ENCODE measurements at places on chromosomes 1 and 21.

GRCh38 chr1:3020263-3020909 lies 881 bp upstream of the ACTRT2 start:
- DNase-seq = no peak

DNA sequence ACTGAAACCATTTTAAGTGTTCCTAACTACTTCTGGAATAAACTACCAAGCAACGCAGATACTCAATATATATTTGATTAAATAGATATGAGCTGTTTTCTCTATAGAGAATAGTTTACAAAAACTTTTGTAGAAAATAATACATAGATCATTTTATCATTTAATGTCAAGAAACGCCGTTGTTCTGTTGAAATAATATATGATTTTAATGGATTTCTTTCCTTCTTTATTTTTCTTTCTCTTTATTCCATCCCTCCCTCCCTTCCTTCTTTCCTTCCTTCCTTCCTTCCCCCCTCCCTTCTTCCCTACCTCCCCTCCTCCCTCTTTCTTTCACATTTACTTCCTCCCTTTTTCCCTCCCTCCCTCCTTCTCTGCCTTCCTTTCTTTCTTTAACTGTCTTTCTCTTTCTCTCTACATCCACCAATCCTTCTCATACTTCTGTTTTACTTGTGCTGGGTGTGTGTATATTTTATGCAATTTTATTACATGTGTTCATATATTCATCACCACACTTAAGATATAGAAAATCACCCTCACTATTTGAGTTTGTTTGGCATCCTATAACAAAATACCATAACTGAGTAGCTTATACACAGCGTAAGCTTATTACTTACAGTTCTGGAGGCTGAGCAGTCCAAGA lies 230.9 kb upstream of the BRINP3 start:
- DNase-seq = no peak

DNA sequence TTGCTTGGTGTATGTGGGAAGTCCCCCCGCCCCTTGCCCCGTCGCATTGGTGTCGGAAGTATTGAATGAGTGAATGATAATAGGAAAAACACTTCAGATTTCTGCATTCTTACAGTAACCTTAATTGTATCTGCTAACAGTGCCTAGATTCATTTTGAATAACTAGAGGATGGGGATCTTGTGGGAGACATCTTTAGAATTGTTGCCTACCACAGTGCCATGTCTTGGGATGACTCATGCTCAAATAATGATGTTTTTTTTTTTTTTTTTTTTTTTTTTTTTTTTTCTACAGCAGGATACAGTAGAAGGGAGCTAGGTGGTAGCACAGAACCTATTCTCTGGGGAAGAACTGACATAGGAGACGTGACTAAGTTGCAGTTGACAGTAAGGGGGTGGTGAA lies 237.9 kb downstream of the USP25 start:
- no peak for DNase-seq

DNA sequence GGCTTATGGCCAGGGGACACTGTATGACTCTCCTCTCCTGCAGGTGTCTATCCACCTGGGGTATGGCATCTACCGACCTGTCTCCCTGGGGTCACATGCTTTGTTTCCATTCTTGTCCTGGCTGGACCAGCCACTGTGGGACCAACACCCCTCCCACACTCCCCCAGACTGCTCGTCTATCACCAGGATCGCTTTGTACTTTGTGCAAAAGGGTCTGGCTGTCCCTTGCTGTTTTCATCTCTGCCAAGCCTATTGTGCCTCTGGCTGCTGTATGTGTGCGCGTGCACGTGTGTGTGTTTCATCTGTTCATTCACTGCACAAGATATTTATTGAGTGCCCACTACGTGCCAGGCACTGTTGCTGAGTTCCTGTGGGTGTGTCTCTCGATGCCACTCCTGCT lies 25.5 kb downstream of the ETNK2 start:
- no peak for DNase-seq

- no peak for DNase-seq
These were observed 18.3 kb upstream of the NGF start for GRCh38 chr1:115356356-115356755.

DNA sequence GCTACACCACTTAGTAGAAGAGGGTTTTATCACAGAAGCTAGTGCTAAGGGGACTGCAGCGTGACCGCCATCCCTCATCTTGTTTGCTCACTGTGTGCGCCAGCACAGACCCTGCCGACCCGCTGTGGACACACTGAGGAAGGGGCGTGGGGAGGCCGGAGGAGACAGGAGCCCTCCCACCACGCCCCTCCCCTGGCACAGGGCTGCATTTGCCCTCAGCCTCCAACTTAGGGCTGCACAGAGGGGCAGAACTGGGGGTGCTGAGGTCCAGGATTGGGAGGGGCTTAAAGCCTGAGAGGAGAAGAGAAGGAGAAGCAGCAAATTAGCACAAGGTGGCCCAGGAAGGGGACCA lies 37.2 kb downstream of the RRP1 start:
- DNase-seq = no peak

GRCh38 chr1:210397252-210397651 lies 68.5 kb downstream of the HHAT start:
- DNase-seq = no peak

DNA sequence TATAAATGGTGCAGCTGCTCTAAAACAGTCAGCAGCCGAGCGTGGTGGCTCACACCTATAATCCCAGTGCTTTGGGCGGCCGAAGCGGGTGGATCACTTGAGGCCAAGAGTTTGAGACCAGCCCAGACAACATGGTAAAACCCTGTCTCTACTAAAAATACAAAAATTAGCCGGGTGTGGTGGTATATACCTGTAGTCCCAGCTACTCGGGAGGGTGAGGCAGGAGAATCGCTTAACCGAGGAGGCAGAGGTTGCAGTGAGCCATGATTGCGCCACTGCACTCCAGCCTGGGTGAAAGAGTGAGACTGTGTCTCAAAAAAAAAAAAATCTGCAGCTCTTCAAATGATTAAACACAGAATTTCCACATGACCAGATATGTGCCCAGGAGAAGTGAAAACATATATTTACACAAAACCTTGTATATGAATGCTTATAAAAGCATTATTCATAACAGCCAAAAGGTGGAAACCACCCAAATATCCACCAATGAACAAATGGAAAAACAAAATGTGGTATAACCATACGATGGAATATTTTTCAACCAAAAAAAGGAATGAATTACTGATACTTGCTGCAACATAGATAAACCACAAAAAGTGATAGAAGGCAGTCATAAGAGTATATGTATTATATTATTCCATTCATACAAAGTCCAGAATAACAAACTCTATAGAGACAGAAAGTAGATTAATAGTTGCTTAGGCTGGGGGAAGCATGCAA lies 14.1 kb downstream of the EPS15 start:
- no peak for DNase-seq

DNA sequence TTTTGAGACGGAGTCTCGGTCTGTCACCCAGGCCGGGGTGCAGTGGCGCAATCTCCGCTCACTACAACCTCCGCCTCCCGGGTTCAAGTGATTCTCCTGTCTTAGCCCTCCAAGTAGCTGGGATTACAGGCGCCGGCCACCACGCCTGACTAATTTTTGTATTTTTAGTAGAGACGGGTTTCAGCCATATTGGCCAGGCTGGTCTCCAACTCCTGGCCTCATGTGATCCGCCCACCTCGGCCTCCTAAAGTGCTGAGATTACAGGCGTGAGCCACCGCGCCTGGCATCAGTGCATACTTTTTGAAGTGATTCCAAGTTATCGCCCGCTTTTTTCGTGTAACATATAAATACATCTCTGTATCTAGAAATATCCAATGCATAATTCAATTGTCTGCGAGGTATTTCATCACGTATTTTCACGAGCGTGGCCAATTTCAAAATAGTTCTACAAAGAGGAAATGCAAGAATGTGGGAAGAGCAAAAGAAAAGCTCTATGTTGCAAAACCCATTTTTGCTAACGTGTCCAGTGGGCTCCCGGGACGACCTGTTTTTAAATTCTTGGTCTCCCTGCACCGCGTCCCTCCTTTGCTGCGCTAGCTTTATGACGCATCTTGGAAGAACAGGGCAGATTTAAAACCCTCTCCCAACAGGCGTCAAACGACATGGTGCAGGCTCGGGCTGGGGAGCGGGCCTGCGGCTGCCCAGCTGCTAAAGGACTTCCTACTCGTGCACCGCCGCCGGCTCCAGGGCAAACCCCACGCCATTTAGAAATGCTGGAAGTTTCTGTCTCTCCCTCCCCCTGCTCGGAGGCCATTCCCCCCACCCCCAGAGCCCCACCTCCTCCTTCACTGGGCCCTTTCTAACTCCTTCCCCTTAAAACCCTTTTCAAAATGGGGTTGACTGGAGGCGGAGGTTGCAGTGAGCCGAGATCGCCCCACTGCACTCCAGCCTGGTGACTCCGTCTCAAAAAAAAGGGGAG lies 923 bp upstream of the IFNGR2 start:
- no peak for DNase-seq

GRCh38 chr21:15894596-15894995 lies 164.8 kb downstream of the USP25 start:
- no peak for DNase-seq

DNA sequence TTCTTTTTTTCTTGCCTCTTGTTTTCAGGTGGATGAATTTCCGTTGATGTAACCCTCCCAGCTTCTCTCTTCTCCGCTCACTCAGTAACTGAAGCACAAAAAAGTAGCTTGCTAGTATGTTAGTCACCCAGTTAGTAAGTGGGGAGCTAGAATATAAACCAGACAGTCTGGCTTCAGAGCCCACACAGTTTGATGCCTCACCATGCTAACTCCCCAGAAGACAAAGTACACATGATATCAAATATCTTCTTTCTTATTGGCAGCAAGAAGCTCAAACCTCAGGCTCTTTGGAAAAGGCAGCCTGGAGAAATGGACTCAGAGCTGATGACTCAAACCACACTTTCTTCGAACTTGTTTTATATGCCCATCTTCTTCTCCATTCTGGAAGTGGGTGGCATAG lies 187.5 kb upstream of the PLXNA2 start:
- no peak for DNase-seq

DNA sequence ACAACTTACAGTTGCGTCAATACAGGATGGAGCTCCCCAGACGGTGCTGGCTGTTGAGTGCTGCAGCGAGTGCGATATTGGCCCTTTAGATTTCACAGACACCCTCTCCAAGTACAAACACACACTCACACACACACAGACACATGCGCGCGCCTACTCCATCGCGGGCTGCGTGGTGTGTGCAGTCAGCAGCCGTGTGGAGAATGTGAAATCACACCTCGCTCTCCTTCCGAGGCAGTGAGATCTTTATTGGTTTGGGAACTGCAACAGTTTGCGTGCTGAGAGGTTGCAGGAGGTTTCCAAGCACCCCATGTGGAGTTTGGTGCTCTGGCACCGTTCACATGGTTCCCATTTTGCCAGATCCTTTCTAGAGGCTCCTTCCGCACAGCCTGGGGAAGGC lies 372.2 kb downstream of the RRAGC start:
- DNase-seq = no peak

DNA sequence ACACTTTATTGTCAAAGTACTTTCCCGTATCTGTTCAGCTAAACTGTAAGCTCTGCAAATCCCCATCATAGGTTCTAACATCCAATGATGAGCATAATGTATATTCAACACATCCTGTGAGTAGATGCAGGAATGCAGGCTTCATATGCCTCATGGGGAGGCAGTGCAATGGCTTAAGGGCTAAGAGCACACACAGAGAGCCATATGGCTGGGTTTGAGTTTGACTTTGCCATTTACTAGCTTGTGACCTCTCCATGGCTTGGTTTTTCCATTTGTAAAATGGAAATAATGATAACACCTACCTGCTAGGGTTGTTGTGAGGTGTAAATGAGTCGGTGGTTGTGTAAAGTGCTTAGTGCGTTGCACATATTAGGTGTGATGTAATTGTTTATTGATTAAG lies 13.4 kb downstream of the RCSD1 start:
- DNase-seq = no peak

DNA sequence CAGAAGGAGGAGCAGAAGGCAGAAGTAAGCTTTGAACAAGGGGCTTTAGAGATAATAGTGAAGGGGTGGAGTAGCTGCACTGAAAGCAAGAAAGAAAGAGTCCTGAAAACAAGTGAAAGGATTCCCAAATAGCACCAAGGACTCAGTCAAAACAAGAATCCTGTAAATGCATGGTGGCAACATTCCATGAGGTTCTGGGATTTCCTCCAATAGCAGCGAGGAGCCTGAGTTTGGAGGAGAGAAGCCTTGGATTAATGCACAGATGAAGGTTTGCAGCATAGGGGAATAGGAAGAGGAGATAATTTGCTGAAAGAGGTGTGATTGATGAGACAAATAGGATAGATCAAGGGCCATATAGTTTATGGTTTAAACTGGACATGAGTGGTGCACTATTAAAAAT lies 10.9 kb downstream of the KRTAP22-2 start:
- DNase-seq = no peak

DNA sequence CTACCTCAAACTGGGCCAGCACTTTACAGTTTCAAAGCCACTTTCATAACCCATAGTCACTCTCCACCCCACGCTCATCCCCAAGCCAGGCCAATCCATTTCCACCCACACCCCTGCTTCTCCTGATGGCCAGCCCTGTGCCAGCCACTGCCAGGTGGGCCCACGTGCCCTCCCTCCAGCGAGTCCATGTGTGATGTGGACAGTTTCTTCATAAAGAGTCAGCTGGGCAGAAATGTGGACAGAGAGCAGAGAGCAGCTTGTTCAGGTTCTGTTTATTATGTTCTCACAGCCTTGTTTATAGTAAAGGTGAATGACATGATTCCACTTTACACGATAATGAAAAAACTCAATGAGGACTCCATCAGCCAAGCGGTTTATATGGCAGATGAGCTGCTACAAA lies 37.4 kb upstream of the RGS16 start:
- DNase-seq = no peak

- DNase-seq = no peak
These were observed 28.6 kb downstream of the DSTYK start for GRCh38 chr1:205182930-205183329.

- no peak for DNase-seq
These were observed at the start of gene CYP2J2 for GRCh38 chr1:59926381-59927123. TSS of gene CYP2J2 (minus strand) at chr1:59926773. CDS start at chr1:59926746, 27 bp downstream.
